ENCODE measurements at places on chromosomes 4 and X.
A peak's percentile ranks its signal among the peaks of the same experiment; 100 is the strongest.

- peak; percentile 0 for DNase-seq
Observed at GRCh38 chrX:133056341-133056740, 40.6 kb downstream of the USP26 start.

DNA sequence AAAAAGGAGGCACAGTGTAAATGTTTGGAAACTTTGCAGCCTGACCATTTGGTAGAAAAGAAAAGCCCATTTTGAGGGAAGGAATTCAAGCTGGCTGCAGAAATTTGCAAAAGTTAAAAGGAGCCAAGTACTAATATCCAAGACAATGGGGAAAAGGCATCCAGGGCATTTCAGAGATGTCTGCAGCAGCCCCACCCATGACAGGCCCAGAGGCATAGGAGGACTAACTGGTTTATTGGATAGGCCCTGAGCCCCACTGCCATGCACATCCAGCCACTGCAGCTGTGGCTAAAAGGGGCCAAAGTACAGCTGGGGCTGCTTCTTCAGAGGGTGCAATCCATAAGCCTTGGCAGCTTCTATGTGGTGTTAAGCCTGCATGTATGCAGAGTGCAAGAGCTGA lies 104.9 kb downstream of the HS3ST1 start:
- DNase-seq, result no peak

GRCh38 chr4:4640692-4641091 lies 98.8 kb upstream of the STX18 start:
- DNase-seq, result no peak

DNA sequence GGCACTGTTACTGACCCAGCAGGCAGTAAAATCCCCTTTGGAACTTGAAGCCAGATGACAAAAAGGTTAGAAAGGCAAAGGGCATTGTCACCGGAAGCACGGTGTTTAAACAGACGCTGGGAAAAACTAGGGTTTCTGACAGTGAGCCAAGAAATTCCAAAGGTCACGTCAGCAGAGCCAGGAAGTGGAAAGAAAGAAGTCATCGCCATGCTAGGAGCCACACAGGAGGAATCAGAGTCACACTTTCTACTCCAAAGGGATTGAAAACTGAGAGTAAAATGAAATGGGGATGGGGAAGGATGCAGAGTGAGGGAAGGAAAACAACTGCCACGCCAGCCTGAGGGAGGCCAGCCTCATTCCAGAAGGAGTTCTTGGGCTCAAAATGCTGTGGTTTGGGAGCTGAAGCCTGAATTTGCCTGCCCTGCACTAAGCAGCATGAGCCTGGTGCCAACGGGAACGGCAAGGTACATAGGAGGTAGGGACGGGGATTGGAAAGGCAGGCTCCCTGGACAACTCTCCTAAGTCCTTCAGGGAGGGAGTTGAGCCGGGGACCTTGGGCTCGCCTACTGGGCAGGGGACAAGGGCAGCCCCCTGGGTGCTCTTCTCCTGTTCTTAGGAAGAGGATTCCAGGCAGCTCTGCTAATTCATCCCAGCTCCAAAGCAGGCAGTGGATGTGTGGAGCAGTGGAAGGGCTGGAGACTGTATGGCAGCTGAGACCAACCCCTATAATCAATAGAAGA lies 66.8 kb downstream of the SOWAHB start:
- peak; percentile 87 for DNase-seq

- no peak for DNase-seq
Observed at GRCh38 chr4:77193511-77194102, 36.6 kb downstream of the CCNG2 start.

GRCh38 chr4:153146031-153146430 lies 58.2 kb upstream of the TRIM2 start:
- DNase-seq, result peak; percentile 39

DNA sequence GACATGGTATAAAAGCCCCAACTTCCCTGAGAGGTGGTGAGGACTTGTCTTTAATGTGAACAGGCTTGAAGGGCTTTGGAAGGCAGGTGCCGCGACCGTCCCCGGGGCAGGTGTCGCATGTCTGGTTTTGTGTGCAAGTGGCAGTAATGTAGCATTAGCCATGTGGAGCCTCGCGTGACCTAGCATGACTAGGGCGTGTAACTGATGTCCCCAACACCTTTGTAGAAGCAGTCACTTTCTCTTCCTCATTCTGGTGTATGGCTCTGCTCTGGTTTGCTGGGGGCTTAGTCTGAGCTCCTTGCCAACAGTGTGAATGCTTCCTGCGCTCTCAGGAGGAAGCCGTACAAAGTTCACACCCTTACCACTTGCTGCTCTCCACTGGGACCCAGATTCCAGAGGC lies 145.7 kb downstream of the AMMECR1 start:
- DNase-seq, result no peak

DNA sequence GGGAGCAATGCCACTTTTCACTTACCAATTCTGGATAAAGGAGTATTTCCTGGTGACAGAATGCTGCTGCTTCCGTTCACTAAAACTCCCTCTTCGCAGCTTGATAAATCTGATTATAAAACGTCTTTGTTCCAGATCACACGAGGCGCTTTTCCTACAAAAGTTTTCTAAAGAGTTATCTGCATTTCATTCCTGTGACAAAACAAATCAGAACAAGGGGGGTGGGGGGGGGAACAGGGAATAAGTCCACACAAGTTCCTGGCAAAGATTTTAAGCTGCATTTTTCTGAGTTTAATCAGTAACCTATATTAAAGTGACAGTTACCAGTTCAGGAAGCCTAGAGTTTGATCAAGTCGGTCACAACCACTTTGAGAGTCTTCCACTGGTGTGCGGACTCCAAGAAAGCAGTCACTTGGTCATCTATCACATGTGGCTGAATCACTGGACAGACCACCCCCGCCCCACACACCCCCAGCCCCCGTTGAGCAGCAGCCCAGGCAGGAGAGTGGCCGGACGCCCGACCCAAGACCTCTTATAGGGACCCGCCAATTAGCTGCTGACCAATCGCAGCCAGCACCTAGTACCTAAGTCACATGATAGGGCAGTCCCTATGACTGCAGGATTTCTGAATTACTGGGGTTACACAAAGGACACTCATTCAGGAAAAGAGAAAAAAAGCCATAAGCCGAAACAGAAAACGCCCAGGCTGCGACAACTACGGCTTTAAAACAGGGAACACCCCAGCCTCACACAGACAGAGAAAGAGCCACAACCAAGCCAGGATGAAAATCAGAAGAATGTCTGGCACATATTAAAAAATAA lies 569.3 kb upstream of the DIPK2B start:
- peak; percentile 87 for DNase-seq

GRCh38 chrX:79630033-79631009 lies 263.2 kb upstream of the ITM2A start:
- no peak for DNase-seq

- no peak for DNase-seq
Observed at GRCh38 chrX:129651756-129652564, 2.8 kb downstream of the APLN start.

DNA sequence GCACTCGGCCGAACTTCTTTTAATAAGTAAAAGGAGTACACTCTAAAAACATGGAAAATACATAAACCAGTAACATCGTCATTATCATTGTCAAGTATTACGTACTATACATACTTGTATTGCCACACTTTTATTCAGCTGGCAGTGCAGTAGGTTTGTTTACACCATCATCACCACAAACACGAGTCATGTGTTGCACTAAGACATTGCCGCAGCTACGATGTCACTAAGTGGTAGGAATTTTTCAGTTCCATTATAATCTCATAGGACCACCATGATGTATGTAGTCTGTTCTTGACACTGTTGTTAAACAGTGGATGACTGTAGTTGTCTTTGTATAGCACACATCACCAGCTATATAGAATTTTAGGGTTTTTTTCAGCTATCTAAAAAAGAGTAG lies 48.0 kb upstream of the TMEM131L start:
- peak; percentile 58 for DNase-seq

- peak; percentile 90 for DNase-seq
Observed at GRCh38 chr4:78293348-78293747, 236.2 kb downstream of the FRAS1 start.

DNA sequence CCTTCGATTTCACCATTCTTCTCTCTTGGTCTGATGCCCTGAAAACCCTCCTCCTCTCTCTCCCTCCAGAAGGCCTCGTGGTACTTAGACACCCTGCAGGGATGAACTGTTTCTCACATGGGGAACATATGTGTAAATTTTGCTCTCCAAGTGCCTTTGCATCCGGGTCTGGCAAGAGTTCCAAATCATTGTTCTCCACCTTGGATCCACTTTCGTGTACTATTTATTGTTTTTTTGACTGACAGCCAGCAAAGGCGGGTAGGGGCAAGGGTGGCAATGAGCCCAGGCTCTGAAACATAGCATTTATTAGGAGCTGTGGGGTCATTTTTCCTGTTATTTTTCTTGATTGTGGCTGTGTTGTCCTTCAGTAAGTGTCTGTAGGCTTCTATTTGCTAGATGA lies 81.7 kb downstream of the RTL5 start:
- DNase-seq, result peak; percentile 31

- no peak for DNase-seq
Observed at GRCh38 chr4:187889651-187890050, 105.9 kb upstream of the ZFP42 start.

DNA sequence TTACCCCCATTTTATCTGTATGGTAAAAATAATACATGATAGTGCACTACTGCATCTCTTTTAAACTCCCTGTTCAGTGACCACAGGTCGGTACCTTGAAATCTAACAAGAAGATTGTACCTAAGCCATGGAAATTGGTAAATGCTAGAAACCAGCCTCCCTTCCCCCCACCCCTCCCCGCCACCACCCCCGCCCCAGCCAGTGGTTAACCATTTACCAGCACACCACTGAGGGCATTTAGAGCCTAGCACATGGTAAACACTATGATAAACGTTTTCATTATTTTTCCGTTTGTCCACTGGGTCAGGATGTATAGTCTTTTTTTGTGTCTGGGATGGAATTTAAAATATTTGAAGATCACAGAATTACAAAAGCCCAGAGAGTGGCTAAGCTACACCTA lies 703 bp upstream of the FTSJ1 start:
- no peak for DNase-seq

GRCh38 chr4:186294160-186294559 lies 28.2 kb downstream of the F11 start:
- no peak for DNase-seq

- DNase-seq, result no peak
Observed at GRCh38 chr4:2487632-2488031, 18.7 kb downstream of the RNF4 start.

DNA sequence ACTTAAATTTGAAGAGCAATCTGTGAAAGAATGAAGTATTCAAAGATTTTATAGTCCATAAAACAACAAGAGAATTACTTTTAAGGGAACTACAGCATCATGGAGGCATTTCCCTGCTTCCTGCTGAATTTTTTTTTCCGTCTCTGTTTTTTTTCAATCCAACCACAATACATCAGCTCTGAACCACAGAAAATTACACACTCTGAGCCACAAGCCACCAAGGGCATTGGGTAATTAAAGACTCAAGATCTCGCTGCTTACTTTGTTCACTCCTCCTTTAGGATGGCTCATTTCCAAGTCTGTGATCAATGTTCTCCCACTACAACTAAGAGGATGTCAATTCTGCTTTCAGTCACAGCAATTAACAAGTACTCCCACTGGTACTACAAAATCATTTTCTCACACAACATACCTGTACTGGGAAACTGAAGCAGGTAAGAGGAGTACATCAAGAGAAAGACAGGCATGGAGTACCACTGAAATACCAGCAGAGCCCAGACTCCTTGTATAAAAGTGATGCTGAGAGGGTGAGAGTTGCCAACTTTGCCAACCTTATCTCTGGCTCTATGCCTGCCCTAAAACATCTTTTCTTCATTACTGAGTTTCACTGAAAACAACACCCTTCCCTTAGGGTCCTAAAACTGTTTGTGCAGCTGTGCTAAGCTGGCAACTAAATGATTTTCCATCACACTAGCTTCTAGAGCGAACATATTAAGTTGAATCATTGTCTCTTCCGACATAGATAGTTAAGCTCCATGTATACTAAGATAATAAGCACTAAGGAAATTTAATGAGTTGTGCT lies 105.8 kb upstream of the MAGEB18 start:
- peak; percentile 23 for DNase-seq

DNA sequence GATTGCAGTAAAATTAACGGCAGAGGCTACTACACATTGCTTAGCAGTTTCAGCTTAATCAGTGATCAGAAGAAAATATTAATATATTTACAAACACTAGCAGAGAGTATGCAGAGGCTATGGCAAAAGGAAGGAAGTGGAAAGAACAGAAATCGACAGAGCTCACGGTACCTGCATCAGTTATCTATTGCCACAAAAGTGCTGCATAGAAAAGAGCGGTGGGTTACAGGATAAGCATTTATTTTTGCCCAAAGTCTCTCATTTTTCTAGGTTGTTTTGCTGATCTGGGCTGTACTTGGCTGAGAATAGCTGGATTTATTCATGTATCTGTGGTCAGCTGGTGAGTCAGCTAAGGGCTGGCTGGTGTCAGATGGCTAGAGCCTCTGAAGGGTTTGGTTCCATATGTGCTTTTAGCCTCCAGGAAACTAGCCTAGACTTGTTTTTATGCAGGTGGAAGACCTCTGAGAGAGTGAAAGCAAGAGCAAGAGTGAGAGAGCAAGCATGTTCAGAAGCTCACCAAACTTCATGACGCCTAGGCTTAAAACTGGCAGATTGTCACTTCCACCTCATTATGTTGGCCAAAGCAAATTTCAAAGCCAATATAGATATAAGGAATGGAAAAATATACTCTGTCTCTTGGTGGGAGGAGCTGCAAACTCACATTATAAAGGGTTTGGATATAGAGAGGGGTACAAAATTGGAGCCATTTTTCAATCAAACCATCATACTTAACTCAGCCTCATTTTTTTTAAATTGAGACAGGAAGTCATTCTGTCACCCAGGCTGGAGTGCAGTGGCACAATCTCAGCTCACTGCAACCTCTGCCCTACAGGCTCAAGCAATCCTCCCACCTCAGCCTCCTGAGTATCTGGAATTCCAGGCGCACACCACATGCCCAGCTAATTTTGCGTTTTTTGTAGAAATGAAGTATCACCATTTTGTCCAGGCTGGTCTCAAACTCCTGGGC lies 153.2 kb upstream of the RPL34 start:
- peak; percentile 42 for DNase-seq

DNA sequence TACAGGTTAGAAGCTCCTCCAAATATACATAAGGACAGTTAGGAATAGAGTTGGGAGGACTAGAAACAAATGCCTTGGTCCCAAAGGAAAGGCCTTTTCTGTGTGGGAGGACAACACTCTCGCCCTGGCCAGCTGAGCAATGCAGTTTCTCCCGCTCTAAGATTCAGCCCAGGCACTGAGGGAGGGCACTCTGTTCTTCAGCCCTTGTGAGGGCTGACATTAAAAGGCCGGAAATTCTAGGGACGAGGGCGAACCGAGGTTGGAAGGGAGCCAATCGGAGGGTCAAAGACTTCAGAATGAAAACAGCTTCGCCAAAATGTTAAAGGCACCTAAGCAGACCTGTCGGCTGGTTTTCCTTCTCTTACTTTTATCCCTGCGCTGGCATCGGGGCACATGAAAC lies 2.9 kb upstream of the PTCHD1 start:
- no peak for DNase-seq

GRCh38 chr4:93897559-93897958 lies 69.0 kb downstream of the ATOH1 start:
- no peak for DNase-seq
